ENCODE measurements at places on chromosomes 16 and 17. TPM values are rescaled to one million over a fixed set of nuclear protein-coding genes. Genes with fewer than 3 reads are reported as not detected.

GRCh38 chr16:10756574-10756973 is 12.9 kb downstream of the NUBP1 start:
- no peak for DNase-seq

The XAF1 gene
- polyA plus RNA-seq: 18.8 TPM

The CACNG4 gene
- polyA plus RNA-seq: 3.5 TPM

GRCh38 chr17:12114686-12115418 is 94.2 kb downstream of the MAP2K4 start:
- no peak for DNase-seq
